ENCODE measurements at places on chromosomes 4 and X. TPM values are rescaled to one million over a fixed set of nuclear protein-coding genes. Genes with fewer than 3 reads are reported as not detected.

- DNase-seq, result no peak
Observed at GRCh38 chrX:30513284-30513683, 64.3 kb downstream of the TASL start.

GRCh38 chr4:116881077-116881476 is 204.3 kb downstream of the TRAM1L1 start:
- no peak for DNase-seq

DNA sequence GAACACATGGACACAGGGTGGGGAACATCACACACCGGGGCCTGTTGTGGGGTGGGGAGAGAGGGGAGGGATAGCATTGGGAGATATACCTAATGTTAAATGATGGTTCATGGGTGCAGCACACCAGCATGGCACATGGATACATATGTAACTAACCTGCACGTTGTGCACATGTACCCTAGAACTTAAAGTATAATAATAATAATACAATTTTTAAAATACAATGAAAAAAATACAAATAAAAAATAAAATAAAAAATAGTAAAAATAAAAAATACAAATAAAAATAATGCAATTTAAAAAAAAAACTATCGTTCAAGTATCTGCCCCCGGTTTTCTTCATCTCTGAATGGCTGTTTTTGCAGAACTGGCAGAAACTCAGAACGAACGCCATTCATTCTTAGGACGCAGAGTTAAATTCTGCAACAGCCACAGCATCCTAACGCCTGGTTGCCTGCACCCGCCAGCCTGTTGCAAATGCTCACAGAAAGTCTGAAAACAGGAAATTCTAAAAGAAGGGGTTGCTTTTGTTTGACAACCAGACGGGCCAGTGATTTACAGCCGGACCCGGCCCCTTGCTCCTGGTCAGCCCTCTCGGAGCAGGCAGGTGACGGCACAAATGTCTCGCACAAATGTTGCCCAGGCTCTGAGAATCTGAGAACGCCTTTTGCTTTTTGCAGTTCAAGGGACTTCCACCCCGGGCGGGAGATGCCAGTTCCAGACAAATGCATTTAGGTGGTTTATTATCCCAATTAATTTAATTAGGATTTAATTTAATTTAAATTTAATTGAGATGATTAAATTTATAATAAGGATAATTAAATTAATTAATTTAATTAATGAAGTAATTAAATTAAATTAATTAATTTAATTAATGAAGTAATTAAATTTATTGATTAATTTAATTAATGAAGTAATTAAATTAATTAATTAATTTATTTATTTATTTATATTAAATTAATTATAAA is 47.8 kb downstream of the CRLF2 start:
- no peak for DNase-seq

GRCh38 chr4:38099020-38099600 is 138.9 kb downstream of the PTTG2 start:
- no peak for DNase-seq

DNA sequence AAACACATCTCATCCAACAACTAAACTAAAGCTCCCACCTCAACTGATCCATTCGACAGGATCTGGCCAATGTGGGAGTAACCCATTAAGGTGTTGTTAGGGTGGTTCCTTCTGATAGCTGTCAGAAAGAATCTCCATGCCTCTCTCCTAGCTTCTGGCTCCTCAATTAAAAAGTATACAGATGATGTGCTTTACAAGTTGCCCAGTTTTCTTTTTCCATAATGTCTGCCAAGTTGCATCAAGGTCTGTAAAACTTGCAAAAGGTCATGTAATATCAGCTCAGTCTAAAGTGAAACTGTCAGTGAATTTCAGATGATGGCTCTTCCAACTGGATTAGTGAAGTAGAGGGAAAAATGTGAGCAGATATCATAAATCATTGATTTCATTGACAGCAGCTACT is 191.8 kb downstream of the RAB28 start:
- DNase-seq, result no peak

DNA sequence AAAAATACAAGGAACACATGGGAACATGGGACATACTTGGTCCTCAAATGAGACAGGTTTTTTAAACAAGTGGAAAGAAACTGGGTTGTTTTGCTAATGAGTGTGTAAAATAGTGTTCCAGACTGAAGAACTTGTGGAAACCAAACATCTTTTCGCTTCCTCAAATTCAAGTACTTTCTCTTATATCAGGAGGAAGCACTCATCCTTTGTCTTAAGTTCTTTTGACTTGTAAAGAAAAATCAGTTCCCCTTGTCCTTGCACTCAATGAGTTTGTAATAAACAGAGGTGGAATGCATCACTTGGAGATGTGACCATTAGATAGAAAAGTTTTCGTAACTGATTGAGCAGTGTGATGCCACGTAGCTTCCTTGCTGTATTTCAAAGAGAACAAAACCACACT is 101.1 kb downstream of the PHOX2B start:
- no peak for DNase-seq

DNA sequence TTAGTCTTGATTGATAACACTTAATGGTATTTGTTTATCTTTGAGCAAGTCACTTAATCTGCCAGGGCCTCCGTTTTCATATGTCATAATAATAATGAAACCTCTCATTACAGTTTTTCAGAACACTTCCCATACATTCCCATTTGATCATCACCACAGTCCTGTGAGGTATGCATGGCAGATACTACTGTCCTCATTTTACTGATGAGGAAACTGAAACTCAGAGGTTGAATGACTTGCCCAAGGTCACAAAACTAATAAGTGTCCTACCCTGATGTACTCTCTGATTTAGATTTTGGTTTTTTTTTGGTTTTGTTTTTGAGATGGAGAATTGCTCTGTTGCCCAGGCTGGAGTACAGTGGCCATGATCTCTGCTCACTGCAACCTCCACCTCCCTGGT is 25.7 kb downstream of the ZFX start:
- DNase-seq, result no peak

- DNase-seq, result peak; percentile 72
Observed at GRCh38 chr4:108830509-108831244, 67.8 kb upstream of the ETNPPL start.

DNA sequence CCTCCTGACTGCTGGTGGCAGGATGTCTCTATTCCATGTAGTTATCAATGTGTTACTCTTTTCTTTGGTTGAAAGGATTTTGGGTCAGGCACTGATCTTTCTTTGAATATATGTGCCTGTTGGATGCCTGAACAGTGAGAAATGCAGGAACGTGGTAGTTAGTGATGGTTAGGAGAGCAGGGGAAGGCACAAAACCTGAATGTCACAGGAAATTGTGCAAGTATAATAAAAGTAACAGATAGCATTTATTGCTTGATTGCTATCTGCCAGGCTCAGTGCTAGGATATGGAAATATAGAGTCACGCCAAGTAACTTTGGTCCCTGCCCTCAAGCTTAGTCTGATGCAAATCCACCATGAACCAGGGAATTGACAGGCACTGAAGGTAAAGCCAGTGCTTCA is 219.8 kb upstream of the FAT1 start:
- no peak for DNase-seq

- no peak for DNase-seq
Observed at GRCh38 chr4:181688432-181688831, 554.8 kb upstream of the TENM3 start.

- DNase-seq, result no peak
Observed at GRCh38 chr4:111127841-111128240, 505.0 kb upstream of the PITX2 start.

GRCh38 chr4:47646372-47646771 is 161.3 kb downstream of the ATP10D start:
- no peak for DNase-seq

- no peak for DNase-seq
Observed at GRCh38 chr4:37995299-37995821, 35.2 kb downstream of the PTTG2 start.

DNA sequence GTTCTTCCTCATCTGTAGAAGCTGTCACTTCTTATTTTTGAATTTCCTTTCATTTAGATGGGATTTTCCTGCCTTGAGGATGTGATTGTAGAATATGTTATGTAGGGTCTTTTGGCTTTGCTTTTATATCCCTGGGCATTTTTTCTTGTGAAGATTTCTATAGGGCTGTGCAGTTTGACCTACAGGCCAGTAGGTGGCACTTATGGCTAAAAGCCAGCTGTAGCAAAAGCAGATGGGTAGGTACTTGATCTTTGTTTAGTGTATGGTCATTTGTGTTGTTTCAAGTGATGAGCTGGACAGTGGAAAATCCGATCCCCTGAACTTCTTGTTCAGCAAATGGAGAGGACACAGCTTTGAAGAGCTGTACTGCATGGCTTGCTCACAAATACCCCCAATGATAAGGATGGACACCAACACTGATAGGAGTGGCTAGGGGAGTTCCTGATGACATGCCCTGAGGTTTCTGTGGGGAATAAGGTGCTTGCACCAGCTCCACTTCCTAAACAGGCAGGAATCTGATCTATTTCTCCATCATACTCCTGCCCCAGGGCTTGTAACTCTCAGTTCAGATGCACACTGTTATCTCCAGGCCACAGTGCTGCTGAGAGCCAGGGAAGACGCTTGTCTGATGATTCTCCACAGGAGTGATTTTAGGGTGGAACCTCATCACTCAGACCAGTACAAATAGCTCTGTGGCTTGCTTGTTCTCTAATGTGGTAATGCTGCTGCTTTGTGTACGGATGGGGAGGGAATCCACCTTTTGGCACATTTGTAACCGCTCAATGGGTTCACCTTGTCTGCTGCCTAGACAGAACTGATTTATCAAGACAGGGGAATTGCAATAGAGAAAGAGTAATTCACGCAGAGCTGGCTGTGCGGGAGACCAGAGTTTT is 417.1 kb upstream of the MAGEB16 start:
- no peak for DNase-seq

DNA sequence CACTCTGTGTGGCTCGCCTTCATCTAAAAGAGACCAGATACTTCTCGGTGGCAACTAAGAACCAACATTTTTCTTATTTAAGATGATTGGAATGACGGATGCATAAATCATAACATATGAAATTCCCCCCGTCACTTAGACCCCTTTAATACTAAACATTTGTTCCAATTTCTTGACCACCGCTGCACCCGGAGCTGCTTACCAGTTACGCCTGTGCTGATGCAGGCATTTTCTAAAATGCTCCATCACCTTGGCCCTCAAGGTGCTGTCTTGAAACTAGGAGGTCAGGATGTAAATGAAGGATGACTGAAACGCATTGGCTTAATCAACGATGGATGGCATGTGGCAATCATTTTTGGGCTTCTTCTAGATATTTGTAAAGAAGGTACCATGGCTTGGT is 130.0 kb downstream of the CPZ start:
- no peak for DNase-seq

DNA sequence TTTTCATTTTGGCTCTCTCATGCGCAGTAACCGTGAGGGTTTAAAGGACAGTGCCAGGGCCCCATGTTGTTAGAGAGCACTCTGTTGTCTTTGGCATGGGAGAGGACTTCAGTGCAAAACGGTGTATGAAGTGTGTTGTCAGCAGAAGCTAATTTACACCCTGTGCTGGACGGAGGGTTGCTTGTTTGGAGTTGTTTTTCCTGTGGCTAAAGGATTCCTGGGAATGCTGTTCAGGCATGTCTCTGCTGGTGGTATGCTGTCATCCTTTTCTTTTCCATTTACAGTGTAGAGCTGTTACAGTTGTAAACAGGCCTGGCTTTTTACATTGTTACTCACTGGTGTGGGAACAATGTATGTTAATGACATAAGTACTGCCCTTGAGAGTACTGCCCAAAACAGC is 206.3 kb downstream of the CBR4 start:
- no peak for DNase-seq

DNA sequence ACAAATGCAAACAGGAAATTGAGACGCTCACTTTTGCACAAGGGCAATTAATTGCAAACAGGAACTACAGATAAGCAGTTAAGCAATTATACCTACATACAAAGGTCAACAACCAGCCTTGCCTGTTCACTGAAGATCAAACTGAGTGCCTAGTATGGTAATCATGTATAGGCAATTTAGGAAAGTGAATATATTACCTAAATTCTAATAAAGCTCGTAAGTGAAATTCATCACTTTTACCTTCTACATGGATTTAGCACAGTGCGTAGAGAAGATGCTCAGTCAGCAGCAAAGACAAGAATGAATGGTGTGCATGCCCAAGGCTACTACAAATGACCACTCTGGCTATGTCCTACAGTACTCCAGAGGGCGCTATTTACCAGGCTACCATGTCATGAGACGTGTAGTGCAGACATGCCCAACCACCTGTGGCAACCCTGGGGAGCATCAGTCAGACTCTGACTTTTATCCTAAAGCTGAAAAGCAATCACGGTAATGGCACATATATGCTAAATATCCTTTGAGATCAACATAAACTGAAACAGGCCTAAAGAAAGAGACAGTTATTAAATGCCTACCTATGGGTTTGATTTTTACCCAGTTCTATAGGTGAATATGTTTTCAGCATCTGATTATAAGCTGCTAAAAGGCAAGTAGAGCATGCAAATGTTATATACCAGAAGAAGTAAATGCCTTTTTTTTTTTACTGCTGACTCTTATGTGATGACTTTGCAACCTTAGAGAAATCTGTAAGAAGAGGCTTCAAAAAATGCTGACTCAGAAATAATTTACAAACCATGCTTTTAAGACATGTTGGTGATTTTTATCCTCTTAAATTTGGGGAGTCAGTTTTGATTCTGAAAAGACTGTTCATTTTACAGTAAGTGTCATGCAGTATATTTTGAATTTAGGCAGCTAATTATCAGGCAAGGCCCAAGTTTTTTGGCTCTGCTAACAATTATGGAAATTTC is 178.0 kb downstream of the PPP3CA start:
- DNase-seq, result peak; percentile 42

GRCh38 chrX:103831803-103832544 is at the start of gene RAB9B:
Gene RAB9B, minus strand, starts transcription at chrX:103832257. Its CDS starts 6,473 bp downstream, at chrX:103825784.
- DNase-seq, result peak; percentile 83

DNA sequence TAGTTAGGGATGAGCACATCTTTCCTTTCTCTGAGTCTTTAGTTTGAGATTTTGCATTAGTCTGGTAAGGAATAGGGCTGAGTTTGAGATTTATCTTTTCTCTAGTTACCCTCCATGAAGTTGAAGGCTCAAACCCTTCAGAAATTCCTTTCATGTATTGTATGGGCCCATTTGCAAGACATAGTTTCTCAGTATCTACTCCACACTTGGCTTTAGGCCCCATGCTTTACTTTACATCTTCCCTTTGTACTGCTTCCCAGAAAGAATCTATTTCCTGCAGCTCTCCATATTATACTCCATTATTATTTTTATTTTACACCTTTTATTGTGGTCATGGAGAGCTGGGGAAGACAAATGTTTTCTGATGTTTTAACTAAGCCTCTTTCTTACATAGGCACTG is 1038.2 kb downstream of the TECRL start:
- DNase-seq, result no peak

Gene SPATA4
- 0.32 TPM for total RNA-seq

Gene SPIN2A
- total RNA-seq, result 0.46 TPM

Gene CFAP47
- not detected for total RNA-seq

Gene RBM46
- total RNA-seq, result not detected

Gene GSX2
- total RNA-seq, result not detected

Data from Right ventricle myocardium superior (tissue), 1 donor.